H9 (cell line): ENCODE measurements at places on chromosomes 6 and 20. TPM values are rescaled to one million over a fixed set of nuclear protein-coding genes. Genes with fewer than 3 reads are reported as not detected.

The TSBP1 gene
- not detected in 2 replicates for total RNA-seq

DNA sequence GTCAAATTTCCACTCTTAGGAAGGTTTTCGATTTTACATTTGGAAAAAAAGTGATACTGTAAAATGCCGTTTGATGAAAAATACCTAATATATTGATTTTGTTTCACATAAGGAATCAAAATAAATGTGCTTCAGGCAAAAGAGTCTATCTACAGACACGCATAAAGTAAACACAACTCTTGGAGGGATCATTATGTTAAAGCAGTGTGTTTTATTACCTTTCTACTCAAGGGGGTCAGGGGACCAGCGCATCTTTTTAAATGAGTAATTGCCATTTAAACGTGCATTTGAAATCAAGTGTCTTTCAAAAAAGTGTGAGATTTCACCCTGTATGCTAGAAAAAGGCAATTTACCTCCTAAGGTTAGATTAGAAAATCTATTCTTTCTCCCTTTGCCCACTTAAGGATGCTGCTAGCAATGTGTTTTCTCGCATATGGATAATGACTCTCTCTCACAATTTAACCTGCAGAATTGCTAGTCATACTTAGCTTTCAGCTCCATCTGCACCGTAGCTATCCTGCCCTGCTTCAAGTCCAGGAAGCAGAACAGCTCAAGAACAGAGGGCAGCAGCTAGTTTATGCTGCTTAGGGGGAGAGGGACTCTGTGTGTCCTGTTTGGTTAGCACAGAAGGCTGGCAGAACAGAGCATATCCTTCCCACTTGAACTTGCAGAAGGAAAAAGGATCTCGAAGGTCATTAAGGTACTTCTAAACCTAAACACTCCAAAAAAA is 35.0 kb downstream of the NKAIN2 start:
- no peak for DNase-seq
- H3K27me3 ChIP-seq = no peaks in the 10 kb centered on the region
- no peak overlapping the region for H3K4me3 ChIP-seq
- no peaks in the 10 kb centered on the region for H3K36me3 ChIP-seq
- H3K4me1 ChIP-seq = 0 out of 2 replicates have a peak, but pooled peaks cover 3% of the 10 kb centered on the region
- no peak overlapping the region for H3K27ac ChIP-seq

- H3K36me3 ChIP-seq = peaks cover 3% of the 10 kb centered on the region; the same call in 2 of the 3 replicates
- no peak overlapping the region for H3K27ac ChIP-seq
- no peaks in the 10 kb centered on the region for H3K27me3 ChIP-seq
- no peak overlapping the region for H3K4me3 ChIP-seq
These were observed 327.0 kb downstream of the NRN1 start for GRCh38 chr6:5679691-5680090.

DNA sequence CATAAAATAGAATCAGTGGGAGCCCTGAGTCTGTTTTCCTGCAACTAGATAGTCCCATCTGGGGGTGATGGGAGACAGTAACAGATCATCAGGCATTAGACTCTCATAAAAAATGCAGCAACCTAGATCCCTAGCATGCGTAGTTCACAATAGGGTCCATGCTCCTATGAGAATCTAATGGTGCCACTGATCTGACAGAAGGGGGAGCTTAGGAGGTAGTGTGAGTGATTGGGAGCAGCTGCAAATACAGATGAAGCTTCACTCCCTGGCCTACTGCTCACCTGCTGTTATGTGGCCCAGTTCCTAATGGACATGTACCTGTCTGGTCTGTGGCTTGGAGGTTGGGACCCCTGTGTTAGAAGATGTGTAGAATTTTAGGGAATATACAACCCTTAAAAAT is 904.5 kb upstream of the EPHA7 start:
- no peak overlapping the region for H3K27ac ChIP-seq
- peak; percentile 48 for DNase-seq
- no peak overlapping the region for H3K4me3 ChIP-seq
- no peaks in the 10 kb centered on the region for H3K4me1 ChIP-seq

DNA sequence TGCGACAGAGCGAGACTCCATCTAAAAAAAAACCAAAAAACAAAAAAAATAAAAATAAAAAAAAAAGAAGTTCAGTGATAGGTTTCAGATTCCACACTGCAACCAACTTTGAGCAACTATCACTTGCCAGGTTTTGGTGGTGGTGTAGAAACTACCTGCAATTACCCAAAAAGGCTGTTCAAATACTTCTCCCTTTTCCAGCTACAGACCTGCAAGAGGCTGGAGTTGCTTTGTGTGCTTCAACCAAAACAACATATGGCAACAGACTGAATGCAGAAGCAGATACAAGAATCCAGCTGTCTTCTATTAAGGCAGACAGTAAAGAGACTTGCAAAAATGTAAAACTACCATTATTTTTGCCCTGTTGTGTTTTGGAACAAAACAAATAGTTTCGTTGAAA is 9.3 kb upstream of the BCAS1 start:
- no peak overlapping the region for H3K27ac ChIP-seq
- H3K27me3 ChIP-seq = no peaks in the 10 kb centered on the region
- H3K4me1 ChIP-seq = no peaks in the 10 kb centered on the region
- H3K36me3 ChIP-seq = no peaks in the 10 kb centered on the region
- no peak overlapping the region for H3K4me3 ChIP-seq

The NNAT gene
- total RNA-seq = 42.5 and 43.1 TPM in 2 replicates

DNA sequence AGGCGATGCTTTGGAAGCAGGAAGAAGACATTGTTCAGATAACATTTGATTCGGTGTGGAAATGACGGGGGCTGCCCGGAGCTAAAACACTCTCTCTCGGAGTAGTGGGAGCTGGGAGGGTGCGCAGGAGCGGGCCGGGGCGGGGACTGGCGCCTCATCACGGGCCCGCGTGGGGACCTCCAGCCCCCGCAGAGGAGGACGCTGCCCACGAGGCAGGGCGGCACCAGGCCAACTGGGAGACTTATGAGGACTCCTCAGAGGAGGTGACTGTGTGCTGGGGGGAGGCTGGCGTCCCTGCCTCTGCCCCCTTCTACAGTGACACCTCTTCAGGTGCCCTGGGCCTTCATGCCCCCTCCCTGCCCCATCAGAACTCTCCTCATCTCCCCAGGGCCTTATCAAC is 15.2 kb downstream of the DDO start:
- no peak overlapping the region for H3K27ac ChIP-seq
- DNase-seq = no peak
- no peaks in the 10 kb centered on the region for H3K4me1 ChIP-seq
- no peaks in the 10 kb centered on the region for H3K36me3 ChIP-seq

DNA sequence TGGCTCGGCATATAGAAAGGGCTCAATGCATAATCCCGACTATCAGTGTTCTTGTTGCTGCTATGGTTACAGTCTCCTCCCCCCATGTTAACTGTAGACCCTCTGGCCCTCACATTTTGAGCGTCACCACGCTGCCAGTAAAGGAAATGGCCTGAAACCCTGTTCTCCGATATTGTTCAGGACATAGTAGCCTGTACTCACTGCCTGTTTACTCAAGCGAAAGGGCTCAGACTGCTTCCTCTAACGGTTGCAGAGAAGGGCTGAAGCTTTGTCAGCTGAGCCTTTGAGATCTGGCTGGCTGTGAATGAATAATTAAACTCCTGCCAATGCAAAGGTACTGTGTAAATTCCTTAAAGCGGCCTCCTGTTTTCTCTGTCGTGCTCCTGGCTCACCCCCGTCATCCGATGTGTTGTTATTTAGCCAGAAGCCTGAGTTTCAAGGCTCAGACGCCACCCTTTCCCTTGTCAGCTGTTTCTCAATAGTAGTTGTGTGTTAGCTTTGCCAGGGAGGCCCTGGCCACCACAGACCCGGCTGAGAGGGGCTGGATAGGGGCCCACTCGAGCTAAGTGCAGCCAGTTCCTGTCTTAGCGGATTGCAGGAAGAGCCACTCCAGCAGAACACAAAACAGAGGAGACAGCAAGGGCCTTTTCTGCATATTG is 31.2 kb upstream of the RALGAPA2 start:
- no peak overlapping the region for H3K4me3 ChIP-seq
- no peak overlapping the region for H3K27ac ChIP-seq
- H3K36me3 ChIP-seq = peaks cover 1% of the 10 kb centered on the region; the same call in 2 of the 3 replicates

The DLL1 gene
- total RNA-seq = 2.7 and 2.8 TPM in 2 replicates

DNA sequence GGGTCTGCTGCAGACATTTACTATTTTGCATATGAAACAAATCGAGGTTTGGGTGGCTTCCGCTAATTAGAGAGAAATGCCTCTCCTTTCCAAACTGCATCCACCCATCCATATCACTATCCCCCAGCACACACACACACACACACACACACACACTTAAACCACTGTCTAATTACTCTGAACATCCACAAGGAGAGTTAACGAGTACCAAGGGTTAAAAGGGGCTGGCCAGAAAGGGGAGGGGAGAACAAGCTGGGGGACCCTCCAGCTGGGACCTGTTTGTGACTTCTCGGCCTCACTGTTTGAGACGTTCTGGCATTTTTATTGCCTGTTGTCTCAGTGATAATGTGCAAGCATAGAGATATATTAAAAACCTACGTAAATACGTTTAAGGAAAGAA is 261.2 kb downstream of the FOXC1 start:
- no peak overlapping the region for H3K27ac ChIP-seq
- no peak for DNase-seq
- H3K27me3 ChIP-seq = no peaks in the 10 kb centered on the region
- H3K36me3 ChIP-seq = no peaks in the 10 kb centered on the region
